GM23338 (cell line): ENCODE measurements at places on chromosomes 5 and 9. TPM values are rescaled to one million over a fixed set of nuclear protein-coding genes. Genes with fewer than 3 reads are reported as not detected.

GRCh38 chr5:9042241-9042640 lies 503.6 kb downstream of the SEMA5A start:
- no peak overlapping the region for H3K4me3 ChIP-seq
- H3K27ac ChIP-seq = no peak overlapping the region
- no peak for DNase-seq
- H3K36me3 ChIP-seq = no peaks in the 10 kb centered on the region

GRCh38 chr9:123616707-123617106 lies 260.7 kb downstream of the CRB2 start:
- no peaks in the 10 kb centered on the region for H3K27me3 ChIP-seq
- no peak overlapping the region for H3K4me3 ChIP-seq

DNA sequence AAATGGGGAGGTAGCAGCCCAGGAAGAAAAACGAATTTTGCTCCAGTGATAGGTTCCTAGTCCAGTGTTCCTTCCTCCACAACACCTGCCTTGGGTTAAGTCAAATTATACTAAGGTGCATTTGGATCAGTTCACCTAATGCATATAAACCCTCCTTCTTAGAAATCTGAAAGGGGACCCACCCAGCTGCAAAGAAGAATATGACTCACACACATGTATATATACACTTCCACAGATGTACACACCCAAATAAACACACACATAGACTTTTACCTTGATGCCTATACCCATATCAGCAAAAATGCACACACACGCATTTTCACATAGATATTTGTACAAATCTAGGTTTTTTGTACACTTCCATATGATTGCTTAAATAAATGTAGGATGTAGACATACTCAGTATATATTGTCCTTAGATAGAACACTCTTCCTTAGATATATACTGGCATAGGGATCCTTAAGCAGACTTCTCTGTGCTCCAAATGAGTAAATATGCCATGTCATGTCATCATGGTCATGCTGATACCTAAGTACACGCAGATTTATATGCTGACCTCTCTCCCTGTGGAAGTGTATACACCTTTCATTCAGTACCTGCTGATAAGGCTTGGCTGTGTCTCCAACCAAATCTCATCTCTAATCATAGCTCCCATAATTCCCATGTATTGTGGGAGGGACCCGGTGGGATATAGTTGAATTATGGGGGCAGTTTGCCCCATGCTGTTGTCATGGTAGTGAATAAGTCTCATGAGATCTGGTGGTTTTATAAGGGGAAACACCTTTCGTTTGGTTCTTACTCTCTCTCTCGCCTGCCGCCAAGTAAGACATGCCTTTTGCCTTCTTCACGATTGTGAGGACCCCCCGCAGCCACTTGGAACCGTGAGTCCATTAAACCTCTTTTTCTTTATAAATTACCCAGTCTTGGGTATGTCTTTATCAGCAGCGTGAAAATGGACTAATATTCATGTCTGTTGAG lies 10.2 kb downstream of the ADRB2 start:
- no peaks in the 10 kb centered on the region for H3K27me3 ChIP-seq
- H3K4me1 ChIP-seq = peaks cover 4% of the 10 kb centered on the region; the same call in 1 of the 2 replicates
- DNase-seq = no peak

FAM200C gene
- total RNA-seq = 6.9 and 7.4 TPM in 2 replicates

GPX3 gene
- total RNA-seq = 48.4 and 48.9 TPM in 2 replicates

FRRS1L gene
- 0.78 and 1.1 TPM in 2 replicates for total RNA-seq
